ENCODE measurements at places on chromosomes 4 and X. TPM values are rescaled to one million over a fixed set of nuclear protein-coding genes. Genes with fewer than 3 reads are reported as not detected.

The PORCN gene
- 11.8 TPM for total RNA-seq

The RS1 gene
- not detected for total RNA-seq

The MAGEC2 gene
- not detected for total RNA-seq

The H2BW2 gene
- not detected for total RNA-seq

The F11 gene
- total RNA-seq, result not detected

Measured in bronchus fibroblast of lung (primary cell).